ENCODE measurements at places on chromosomes 5 and 9. TPM values are rescaled to one million over a fixed set of nuclear protein-coding genes. Genes with fewer than 3 reads are reported as not detected.

KCTD16 gene
- 0.52 TPM for polyA plus RNA-seq

DNA sequence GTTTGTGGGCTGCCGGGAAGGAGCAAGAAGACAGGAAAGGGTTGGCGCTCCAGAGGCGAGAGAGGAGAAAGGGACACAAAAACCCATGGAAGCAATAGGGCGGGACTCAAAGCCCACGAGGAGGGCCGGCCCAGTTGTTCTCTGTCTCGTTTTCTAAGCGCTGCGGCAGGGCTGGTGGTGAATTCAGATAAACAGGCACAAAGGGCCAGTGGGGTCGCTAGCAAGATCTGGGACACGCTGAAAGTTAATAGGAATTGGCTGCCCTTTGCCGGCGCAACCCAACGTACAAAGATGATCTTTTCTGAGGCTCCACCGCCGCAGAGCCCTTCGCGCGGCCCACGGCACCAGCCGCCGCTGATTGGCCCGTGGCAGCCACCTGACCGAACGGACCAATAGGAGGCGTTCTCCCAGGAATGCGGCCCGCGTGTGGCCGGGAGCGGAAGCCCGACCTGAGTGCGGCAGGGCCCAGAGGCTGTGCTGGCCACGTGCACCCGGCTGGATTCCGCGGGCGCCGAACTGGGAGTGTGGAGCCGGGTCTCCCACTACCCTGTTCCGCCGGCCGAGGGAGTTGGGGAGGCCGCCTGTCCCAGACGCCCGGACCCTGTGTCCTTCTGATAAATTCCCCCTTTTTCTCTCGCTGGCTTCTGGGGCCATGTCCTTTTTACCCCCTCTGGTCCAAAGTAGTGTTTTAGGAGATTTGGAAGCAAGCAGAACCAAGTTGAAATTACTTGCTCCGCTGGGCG is 16.8 kb upstream of the NSD1 start:
- no peaks in the 10 kb centered on the region for H3K27me3 ChIP-seq
- no peaks in the 10 kb centered on the region for H3K36me3 ChIP-seq
- no peak overlapping the region for H3K4me3 ChIP-seq

DNA sequence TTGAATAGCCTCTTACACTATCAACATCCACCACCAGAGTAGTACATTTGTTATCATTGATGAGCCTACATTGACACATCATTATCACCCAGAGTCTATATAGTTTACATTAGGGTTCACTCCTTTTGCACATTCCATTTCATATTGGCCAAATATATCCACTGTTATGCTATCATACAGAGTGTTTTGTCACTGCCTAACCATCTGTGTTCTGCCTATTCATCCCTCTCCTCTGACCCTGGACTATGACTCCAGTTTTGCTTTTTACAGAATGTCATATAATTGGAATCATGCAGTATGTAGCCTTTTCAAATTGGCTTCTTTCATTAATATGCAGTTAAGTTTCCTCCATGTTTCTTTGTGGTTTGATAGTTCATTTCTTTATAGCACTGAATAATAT is 904.7 kb downstream of the TLE1 start:
- H3K4me1 ChIP-seq: no peaks in the 10 kb centered on the region
- no peaks in the 10 kb centered on the region for H3K36me3 ChIP-seq
- no peak for DNase-seq

FAM221B gene
- 0.26 TPM for polyA plus RNA-seq

RGP1 gene
- 11.2 TPM for polyA plus RNA-seq

DNA sequence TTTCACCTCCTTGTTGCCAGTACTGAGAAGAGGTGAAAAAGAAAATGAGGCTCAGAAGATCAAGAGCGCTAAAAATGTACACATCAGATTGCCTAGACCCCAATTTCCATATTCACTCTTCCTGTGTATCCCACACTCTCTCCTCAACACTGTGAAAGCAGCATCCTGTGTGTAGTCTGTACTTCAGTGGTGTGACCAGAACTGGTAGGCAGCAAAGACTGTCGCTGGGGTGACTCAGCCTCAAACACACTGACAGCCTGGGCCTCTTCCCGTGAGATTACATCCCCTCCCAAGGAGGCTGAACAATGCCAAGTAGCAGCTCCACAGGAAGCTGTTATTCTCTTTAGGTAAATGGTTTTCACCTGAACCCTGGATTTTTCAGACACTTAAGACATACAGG is 135.5 kb downstream of the CCDC192 start:
- H3K27me3 ChIP-seq: no peaks in the 10 kb centered on the region
- H3K4me1 ChIP-seq: no peaks in the 10 kb centered on the region
- peak; percentile 46 for DNase-seq
- no peaks in the 10 kb centered on the region for H3K36me3 ChIP-seq
- H3K27ac ChIP-seq: no peak overlapping the region

DNA sequence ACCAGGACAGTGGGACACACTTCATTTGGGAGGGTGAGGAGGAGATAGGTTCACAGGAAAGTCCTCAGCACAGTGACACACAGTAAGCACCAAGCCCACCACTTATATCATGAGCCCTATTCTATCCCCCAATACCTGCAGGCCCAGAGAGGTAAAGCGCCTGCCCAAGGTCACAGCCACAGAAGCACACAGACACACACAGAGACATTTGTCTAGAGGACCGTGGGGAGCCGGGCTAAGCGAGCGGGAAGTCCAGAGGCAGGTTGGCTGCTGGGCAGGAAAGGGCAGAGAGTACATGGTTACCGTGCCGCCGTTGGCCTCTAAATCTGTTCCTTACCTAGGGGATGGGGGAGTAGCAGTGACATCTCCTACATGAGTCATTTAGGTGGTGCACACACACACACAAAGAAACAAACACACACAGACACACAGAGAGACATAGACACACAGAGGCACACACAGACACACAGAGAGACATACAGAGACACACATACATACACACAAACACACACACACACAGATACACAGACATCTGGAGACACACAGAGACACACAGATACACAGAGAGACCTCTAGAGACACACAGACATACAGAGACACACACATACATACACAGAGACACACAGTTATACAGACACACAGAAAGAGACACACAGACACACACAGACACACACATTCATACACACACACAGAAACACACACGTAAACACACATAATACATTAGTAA is 15.9 kb upstream of the DUSP1 start:
- H3K4me1 ChIP-seq: peaks cover 29% of the 10 kb centered on the region
- DNase-seq: no peak
- no peaks in the 10 kb centered on the region for H3K36me3 ChIP-seq
- no peak overlapping the region for H3K4me3 ChIP-seq
- H3K27ac ChIP-seq: no peak overlapping the region

DNA sequence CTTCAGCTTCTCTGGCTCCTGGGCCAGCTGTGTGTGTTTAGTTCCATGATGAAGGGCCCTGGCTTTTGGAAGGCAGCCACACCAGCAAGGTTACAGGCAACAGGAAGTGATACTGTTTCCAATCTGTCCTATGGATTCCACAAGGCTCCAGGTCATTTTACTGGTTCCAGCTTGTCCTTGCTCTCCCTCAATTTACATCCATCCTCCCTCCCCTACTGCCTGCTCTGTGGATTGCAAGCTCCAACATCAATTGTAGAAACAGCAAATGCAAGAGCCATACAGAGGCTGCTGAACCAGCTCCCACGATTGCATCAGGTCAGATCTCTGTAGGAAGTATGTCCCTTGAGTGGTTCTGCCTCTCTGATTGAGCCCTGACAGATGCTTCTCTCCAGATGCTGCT is 409.8 kb downstream of the NTRK2 start:
- H3K27me3 ChIP-seq: no peaks in the 10 kb centered on the region
- no peaks in the 10 kb centered on the region for H3K4me1 ChIP-seq
- H3K27ac ChIP-seq: no peak overlapping the region
- DNase-seq: no peak

DNA sequence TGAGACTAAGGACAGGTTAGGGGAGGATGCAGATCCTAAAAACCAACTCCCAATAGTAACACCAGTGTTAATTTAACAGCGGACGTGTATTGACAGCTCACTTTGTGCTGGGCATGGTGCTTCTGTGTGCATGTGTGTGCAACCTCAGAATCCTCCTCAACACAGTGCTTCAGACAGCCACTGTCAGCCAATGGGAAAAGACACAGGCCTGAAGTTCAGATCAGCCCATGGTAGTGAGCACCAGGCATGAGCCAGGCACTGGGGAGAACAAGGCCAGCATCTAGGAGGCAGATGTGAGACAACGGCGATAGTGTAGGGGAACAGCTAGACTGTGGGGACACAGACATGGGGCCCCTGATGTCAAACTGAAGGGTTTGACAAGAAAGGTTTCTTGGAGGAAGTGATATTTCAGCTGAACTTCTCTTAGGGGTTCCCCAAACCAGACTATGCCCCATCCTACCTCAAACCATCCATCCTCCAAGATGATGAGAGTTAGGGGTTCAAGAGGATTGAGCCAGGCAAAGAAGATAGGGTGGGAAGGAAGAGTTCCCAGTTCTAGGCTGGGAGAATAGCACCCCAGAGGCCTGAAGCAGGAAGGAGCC is 71.5 kb upstream of the PSD2 start:
- H3K4me3 ChIP-seq: no peak overlapping the region
- no peaks in the 10 kb centered on the region for H3K36me3 ChIP-seq

DNA sequence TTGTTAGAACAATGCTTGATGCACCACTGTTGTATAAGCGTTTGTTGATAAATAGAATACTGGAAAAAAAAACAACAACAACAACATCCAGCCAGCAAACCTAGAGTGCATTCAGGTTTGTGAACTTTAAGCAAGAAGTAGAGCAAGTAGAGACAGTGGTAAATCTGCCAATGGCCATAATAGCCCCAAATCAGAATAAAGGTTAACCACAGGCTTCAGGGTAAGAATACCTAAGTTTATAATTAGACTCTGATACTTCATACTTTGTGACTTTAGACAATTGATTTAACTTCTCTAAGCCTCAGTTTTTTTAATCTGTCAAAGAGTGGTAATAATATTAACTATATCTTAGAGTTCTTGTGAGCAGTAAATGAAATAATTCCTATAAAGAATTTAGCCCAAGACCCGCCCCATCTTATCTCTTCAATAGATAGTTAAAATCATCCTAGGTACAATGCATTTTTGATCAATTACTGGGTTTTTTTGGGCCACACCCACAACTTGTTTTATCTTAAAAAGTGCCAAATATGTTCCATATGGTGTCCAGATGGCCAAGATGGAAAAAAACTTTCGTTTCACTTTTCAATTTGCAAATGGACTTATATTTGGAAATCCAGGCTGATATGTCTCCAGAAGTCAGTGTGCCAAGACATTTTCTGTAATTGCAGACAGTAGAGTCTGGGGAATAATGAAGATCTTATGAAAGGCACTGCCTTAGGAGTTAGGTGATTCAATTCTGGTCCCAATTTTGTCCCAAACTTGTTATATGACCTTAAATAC is 24.5 kb upstream of the DPYSL3 start:
- H3K36me3 ChIP-seq: no peaks in the 10 kb centered on the region
- H3K4me3 ChIP-seq: no peak overlapping the region
- DNase-seq: no peak
- H3K27ac ChIP-seq: peak overlapping the region; percentile 29
- H3K4me1 ChIP-seq: peaks cover 9% of the 10 kb centered on the region

UGT3A2 gene
- polyA plus RNA-seq: 5.1 TPM

GRCh38 chr5:32051796-32052195 is 122.3 kb downstream of the GOLPH3 start:
- H3K4me1 ChIP-seq: no peaks in the 10 kb centered on the region
- no peaks in the 10 kb centered on the region for H3K27me3 ChIP-seq
- DNase-seq: no peak

- peak; percentile 60 for DNase-seq
- no peak overlapping the region for H3K4me3 ChIP-seq
- peaks cover 16% of the 10 kb centered on the region for H3K4me1 ChIP-seq
- no peaks in the 10 kb centered on the region for H3K27me3 ChIP-seq
Observed at GRCh38 chr5:34598177-34598794, 57.8 kb upstream of the RAI14 start.

GRCh38 chr5:50564079-50564478 is 102.4 kb upstream of the PARP8 start:
- H3K4me3 ChIP-seq: no peak overlapping the region
- peak; percentile 6 for DNase-seq
- no peaks in the 10 kb centered on the region for H3K4me1 ChIP-seq
- H3K27ac ChIP-seq: no peak overlapping the region

CATSPER3 gene
- polyA plus RNA-seq: 0.59 TPM

LRRC19 gene
- polyA plus RNA-seq: 9.6 TPM

GRCh38 chr9:8916771-8917170 is 1117.2 kb upstream of the DMAC1 start:
- H3K27me3 ChIP-seq: no peaks in the 10 kb centered on the region
- H3K4me1 ChIP-seq: no peaks in the 10 kb centered on the region
- H3K36me3 ChIP-seq: no peaks in the 10 kb centered on the region
- no peak for DNase-seq
- H3K27ac ChIP-seq: no peak overlapping the region

SPOCK1 gene
- polyA plus RNA-seq: 10.0 TPM

GRCh38 chr9:87127978-87128614 is 180.8 kb upstream of the GAS1 start:
- H3K36me3 ChIP-seq: no peaks in the 10 kb centered on the region
- no peaks in the 10 kb centered on the region for H3K4me1 ChIP-seq
- no peaks in the 10 kb centered on the region for H3K27me3 ChIP-seq
- H3K27ac ChIP-seq: no peak overlapping the region
- DNase-seq: no peak
- H3K4me3 ChIP-seq: no peak overlapping the region

NTMT1 gene
- 66.9 TPM for polyA plus RNA-seq

IL4 gene
- polyA plus RNA-seq: not detected

DNA sequence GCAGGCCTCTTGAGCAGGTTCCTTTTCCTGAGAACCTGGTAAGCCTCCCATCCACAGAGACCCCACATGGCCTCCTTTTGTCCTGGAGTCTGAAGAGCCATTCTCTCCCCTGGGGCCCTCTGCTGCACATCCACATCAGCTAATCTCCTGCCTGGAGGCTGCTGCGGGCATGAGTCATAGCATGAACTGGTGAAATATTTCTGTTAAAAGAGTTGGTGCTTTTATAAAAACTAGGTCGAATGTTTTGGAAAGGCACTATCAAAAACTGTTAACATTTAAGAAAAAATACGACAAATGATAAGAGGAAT is 399.4 kb downstream of the CTNND2 start:
- no peaks in the 10 kb centered on the region for H3K27me3 ChIP-seq
- H3K4me3 ChIP-seq: no peak overlapping the region
- H3K27ac ChIP-seq: no peak overlapping the region
- no peaks in the 10 kb centered on the region for H3K36me3 ChIP-seq
- peaks cover 37% of the 10 kb centered on the region for H3K4me1 ChIP-seq

All from hepatocyte (in vitro differentiated cells).